Stimulated activated CD4-positive, alpha-beta T cell treated with anti-CD3 and anti-CD28 coated beads, Interleukin-1b, Interleukin-23, amount 100 ng/mL, for 48 hours (primary cell): ENCODE measurements at places on chromosomes 1 and 21.

GRCh38 chr1:180309338-180309737 is 79.3 kb downstream of the LHX4 start:
- DNase-seq = no peak

DNA sequence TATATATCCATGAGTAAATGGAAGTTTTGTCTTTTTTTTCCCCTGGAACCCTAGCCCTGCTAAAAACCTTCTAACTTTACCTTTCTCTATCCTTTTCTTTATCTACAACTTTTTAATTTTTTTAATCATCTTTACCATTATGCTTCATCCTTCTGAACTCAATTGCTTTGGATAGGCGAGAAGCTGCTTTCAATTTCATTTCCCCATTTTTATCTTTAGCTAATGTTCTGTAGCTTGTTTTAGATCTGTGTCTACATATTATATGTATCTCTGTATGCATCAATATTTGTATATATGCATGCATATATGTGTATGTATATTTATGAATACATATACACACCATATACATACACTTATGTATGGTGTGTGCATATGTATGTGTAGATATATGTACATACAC is 57.4 kb downstream of the PTPRC start:
- DNase-seq = no peak

- DNase-seq = no peak
Measured at GRCh38 chr1:9454494-9455066, 84.7 kb upstream of the SLC25A33 start.

GRCh38 chr21:14403681-14404318 is 20.9 kb upstream of the HSPA13 start:
- DNase-seq = no peak

DNA sequence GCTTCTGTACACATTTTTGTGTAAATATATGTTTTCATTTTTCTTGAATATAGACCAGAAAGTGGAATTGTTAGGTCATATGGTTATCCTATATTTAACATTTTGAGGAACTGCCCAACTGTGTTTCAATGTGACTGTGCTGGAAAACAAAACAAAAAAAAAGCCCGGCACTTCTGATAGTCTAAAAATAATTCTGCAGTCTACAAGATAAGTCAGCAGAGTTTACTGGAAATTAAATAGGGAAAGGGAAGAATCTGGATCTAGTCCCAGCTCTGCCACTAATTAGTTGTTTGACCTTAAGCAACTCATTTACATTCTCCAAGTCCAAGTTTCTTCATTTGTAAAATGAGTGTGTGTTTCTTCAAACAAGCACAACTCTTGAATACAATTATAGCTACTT is 869.1 kb upstream of the B3GALT2 start:
- DNase-seq = no peak

DNA sequence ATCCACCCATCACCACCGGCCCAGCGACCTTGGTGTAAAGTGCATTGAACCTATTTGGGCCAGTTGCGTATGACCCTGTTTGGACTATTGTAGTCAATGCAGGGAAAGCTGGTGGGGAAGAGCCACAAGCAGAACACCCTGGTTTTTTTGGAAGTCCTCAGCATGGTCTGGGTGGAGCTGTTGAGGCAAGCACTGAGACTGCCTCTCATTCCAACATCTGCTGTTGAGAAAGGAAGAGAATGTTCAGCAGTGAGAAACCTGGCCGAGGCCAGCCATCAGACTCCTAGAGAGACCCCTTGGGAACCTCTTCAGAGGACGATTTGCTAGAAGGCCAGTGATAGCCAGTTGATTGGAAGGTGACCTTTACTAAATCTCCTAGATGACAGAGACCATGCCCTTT is 183.0 kb downstream of the ZZZ3 start:
- DNase-seq = no peak

DNA sequence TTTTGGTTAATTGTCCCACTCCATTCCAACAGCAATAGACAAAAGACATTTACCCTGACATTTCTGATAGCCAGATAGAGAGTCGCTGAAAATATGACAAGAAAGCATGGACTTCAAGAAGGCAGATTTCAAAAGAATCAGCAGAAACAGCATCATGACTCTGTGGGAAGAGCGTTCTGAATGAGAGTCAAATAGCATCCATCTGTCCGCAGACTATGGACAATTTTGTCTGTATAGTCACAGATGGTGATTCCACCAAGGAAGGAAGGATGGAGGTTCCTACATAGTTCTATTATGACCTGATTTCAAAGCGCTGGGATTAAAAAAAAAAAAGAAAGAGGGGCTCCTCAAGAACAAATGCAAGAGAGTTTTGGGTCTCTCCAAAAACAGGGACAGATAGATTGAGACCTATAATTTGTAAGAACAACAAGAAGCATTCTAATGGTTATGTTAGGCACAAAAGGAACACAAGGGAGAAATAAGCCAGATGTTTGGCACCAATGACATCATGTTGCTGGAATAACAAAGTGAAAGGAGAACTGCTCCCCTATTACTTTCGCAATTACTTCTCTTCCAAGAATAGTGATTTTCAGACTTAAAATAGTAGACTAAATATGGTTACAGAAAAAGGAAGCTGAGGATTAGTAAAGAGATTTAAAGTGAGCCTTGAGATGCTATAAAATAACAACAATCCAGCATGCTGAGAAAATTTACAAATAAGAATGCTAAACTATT is 28.5 kb downstream of the NIBAN1 start:
- no peak for DNase-seq

DNA sequence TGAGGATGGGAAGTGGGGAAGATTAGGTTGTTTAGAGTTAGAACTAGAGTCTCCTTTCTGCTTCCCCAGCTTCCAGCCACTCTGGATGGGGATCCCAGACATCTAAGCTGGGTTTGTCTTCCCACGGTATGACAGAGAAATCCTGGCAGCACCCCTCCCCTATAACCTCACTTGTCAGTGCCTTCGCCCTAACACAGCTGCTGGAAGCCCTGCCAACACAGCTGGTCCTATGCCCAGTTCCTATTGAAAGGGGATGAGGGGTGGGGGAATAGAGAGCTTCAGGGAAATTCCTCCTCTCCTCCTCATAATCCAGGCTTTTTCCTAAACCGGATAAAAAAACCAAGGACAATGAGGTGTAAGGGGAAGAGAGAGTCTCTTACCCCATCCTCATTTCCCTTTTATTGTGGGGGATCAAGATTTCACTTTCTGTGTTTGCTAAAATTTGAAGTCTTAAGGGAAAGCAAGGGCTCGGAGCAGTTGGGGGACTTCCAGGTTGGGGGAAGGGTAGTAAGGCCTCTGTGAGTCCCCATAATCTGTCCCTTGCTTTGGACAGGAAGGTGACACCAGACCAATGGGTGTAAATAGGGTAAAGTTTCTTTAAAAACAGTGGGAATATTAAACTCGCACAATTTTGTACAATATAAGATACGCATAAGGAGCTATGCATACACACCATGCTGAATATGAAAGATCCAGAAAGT is 590 bp downstream of the TMOD4 start:
- DNase-seq = no peak

DNA sequence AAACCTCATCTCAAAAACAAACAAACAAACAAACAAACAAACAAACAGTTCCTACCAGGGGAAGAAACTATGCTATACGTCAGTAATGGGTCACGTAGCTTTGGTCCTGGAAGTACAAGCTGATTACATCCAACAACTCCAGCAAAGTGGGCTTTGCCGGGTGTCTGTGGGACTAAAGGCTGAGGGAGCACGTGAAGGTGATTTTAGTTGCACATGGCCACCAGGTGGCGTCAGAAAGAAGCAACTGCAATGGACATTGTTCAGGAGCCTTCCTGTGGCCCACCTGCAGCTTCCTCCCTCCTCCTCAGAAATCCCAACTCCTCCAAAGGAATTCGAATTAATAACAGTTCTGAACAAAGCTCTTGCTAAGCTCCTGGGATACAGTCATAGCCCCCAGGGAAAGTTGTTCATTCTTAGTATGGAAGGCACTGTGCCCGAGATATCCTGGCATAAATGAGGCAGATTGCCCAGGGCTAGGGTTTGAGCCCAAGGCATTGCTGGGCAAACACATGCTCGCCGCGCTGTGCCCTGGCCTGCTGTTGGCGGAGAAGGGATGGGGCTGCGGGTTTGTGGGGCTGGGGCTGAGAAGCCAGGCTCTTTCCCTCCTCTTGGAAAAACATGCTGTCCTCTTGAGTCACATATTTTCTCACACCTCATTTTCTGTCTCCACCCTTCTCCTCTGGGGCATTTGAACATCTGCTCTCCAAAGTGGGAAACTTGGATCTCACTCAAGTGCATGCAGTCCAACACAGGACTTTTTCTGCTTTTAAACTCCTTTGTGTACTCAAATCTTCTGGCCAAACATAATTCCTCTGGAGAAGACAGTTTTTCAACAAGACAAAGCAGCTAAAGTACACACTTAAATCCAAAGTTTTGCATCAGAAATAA is 28.6 kb downstream of the AKNAD1 start:
- peak; percentile 41 for DNase-seq

GRCh38 chr1:38097284-38097898 is 50.8 kb upstream of the POU3F1 start:
- DNase-seq = no peak

GRCh38 chr1:19139711-19140110 is 70.4 kb downstream of the UBR4 start:
- DNase-seq = no peak

GRCh38 chr1:98556521-98557158 is 104.9 kb upstream of the SNX7 start:
- no peak for DNase-seq

- no peak for DNase-seq
Measured at GRCh38 chr1:228120857-228121489, 11.9 kb upstream of the MRPL55 start.

DNA sequence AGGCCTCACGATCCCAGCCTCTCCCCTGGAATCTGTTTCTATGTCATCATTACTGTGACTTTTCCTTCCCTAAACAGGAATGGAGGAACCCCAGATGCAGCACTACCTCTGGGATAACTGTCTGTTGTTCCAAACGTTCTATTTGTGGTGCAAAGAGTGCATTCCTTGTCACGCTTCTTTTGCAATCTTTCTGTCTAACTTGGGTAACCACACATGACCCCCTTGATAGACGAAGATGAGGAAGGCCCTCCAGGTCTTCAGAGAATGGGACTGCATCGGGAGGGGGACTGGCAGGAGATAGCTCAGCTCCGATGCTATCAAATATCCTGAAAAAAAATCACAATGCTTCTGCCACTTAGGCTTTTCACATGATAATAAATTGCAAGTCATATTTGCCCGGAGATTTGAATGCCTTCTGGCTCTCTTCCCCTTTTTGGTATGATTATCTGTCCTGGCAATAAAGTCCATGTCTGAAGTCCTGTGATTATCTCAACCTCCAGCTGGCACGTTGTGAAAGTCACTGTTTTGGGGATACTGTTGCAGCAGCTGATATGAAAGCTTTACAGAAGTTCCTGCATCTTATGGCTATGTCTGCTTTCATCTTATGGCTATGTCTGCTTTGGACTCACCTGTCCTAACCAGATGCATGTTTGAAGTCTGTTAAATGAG is 148.7 kb upstream of the LMO4 start:
- no peak for DNase-seq

DNA sequence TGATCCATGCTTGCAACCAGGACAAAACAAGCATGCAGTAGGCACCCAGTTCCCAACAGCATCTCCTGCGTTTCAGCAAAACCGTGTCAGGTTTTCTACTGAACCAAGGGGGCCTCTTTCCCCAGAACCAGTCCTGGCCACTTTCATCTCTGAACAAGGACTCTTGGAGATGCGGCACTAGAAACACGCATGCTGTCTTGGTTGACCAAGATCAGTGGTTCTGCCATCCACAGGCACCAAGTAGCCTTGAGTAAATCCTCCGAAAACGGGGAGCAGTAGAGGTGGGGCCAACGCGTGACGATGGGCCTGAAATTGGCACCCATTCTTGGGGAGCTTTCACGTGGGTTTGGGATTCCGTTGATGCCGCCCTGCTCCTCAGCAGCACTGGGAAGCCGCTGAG is 62.5 kb upstream of the AJAP1 start:
- no peak for DNase-seq

DNA sequence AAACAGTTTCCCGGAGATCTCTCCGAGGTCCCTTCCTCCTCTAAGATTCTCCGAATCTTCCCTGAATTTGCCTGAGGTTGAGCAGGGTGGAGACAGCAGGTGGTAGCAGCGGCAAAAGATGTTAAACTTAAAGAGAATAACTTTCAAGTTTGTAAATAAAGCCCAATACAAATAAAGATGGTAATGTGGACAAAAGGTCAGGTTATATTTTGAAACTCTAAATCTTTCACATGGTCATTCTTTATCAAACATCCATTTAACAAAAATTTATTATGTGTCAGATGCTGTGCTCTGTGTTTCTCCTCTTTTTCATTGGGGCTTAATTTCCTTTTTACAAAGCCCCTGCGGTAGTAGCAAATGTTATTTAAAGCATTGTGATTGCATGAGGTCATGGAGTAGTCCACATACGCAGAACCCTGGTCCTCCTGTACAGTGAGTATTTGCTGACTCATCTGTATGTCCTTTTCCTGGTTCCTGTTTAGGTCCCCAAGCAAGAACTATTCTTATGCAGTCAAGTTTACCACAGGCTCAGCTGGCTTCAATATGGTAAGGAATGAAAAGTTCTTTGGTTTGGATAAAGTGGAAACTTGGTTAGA is 119.2 kb downstream of the ITSN1 start:
- DNase-seq = no peak

DNA sequence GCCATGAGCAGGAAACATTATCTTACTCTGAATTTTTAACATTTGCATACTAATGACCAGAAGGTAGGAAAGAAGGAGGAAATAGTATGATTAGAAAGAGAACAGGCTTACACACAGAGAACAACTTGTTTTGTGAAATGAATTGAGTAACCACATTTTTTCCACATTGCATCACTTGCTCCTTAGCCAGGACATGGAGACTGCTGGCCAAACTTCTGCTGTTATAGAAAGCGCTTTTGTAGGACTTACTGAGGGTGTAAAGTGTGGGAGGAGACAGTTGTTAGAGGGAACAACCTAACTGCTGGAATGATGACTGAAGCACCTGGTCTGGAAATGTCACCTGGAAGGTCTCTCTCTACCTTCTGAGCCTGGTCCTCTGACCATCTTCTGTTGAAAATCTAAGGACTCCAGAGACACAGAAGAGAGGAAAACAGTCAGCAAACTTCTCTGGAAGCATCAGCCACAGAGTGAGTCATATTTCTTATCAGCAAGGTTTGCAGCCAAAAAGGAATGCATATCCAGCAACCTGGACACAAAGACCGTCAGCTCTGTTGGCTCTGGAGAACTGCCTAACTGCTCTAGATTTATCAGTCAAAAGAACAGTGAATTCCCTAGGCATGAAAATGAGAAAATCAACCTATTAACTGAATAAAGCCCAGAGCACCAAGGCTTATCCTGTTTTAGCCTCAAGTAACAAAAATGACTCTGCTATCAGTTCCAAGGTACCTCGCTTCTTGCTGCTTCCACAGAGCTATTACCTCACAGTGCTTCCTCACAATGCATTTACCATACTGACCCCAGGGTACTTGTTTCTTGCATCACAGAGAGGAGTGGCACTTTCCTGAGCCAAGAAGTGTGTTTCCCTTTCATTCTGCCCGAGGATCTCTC is 88.0 kb upstream of the SLFNL1 start:
- DNase-seq = no peak
